Lung (tissue), 17 donors: ENCODE measurements at places on chromosomes 2 and 18. TPM values are rescaled to one million over a fixed set of nuclear protein-coding genes. Genes with fewer than 3 reads are reported as not detected.

GRCh38 chr2:47528455-47528854 is 125.5 kb downstream of the MSH2 start:
- no peak overlapping the region for H3K4me3 ChIP-seq
- no peak overlapping the region for H3K27ac ChIP-seq
- DNase-seq, result no peak
- no peaks in the 10 kb centered on the region for H3K4me1 ChIP-seq
- H3K27me3 ChIP-seq, result no peaks in the 10 kb centered on the region

Gene ANO7
- polyA plus RNA-seq, result 0.71 TPM

GRCh38 chr2:221502270-221503010 is 69.7 kb downstream of the EPHA4 start:
- no peaks in the 10 kb centered on the region for H3K36me3 ChIP-seq
- H3K27ac ChIP-seq, result no peak overlapping the region
- peaks cover 14% of the 10 kb centered on the region for H3K4me1 ChIP-seq
- H3K27me3 ChIP-seq, result no peaks in the 10 kb centered on the region
- no peak for DNase-seq

Gene REG3G
- not detected for polyA plus RNA-seq

Gene MORN2
- 60.7 TPM for polyA plus RNA-seq

- H3K36me3 ChIP-seq, result no peaks in the 10 kb centered on the region
- no peak for DNase-seq
Observed at GRCh38 chr2:150889141-150889540, 372.5 kb downstream of the RBM43 start.

DNA sequence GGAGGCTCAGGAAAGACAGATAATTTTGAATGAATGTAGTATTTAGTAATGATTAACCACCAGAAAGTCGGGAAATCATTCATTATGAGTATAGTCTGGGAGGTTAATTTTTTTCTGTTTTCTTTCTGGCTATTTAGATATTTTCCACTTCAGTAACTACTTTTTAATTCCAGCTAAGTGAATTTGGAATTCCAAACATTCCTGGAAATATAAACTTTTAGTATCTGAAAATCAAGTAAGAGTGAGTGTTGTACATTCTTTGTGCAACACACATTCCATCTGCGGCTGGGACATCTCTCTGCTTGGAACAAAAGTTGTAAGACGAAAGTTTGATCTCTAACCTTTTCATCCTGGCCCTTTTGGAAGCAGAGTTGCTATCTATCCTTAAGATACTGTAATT is 275.7 kb upstream of the SPRED2 start:
- no peaks in the 10 kb centered on the region for H3K27me3 ChIP-seq
- no peak overlapping the region for H3K27ac ChIP-seq
- H3K4me3 ChIP-seq, result no peak overlapping the region
- peak; percentile 30 for DNase-seq
